ENCODE measurements at places on chromosomes 2 and 18. TPM values are rescaled to one million over a fixed set of nuclear protein-coding genes. Genes with fewer than 3 reads are reported as not detected.
A peak's percentile ranks its signal among the peaks of the same experiment; 100 is the strongest.

The MALL gene
- 6.9 TPM for total RNA-seq

The SERPINB4 gene
- total RNA-seq: not detected

The CRYGA gene
- total RNA-seq: not detected

The DCDC2C gene
- total RNA-seq: not detected

DNA sequence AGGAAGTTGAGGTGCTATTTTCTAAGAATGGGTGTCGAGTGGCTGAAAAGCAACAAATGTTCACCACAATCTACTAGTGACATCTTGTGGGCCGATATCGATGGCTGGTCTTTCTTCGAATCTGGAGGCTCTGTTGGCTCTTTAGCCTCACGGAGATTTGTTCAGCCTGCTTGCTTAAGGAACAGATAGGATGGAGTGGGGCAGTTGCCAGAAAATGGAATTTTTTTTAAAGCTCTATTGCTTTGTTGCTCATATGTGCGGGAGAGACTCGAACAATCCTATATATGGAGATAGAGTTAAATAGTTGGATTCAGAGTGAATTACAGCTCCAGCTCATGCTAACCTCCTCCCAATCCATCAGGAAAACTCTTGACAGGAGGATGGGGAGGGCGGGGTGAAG lies 70.9 kb upstream of the LYPD6B start:
- no peak for DNase-seq

GRCh38 chr2:1653956-1654695 lies 90.2 kb downstream of the PXDN start:
- DNase-seq: no peak

GRCh38 chr2:120984046-120984445 lies 248.4 kb downstream of the GLI2 start:
- no peak for DNase-seq

- no peak for DNase-seq
Observed at GRCh38 chr2:168970711-168971233, 60.4 kb downstream of the ABCB11 start.

DNA sequence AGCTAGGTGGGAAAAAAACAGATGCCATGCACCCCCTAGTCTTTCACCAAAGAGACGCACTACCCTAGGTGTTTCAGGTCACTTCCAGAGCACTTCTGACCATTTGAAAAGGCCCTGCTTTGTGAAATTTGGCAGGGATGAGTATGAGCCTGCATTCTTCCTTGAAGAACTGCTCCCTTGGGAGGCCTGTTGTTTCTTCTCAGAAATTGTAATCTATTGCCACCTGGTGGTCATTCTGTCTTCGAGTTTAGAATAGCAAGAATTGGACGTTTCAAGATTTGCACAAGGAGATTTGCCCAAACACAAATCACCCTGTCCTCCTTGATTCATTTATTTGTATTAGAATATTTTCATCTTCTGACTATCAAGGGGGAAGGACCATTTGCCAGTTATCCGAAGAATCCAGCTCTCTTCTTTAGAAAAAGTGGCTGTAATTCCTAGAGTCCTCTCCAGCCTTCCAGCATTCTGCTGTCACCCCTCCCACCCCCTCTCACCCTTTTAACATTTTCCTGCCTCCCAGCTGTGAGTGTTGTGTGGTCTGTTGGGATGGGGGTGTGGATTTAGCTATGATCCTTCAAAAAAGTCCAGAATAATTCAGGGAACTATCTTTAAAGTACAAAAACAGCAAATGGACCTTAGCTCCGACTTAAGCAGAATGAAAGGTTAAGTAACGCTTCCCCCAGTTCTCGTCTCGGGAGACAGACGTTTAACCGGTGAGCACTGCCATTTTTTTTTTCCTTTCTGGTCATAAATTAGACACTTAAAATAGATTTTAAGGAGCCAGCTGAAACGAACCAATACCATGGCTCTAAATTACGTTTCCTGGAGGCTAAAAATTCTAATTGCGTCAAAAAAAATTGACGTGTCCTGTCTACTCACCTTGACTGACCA lies 3.7 kb upstream of the GAD1 start:
- no peak for DNase-seq

- DNase-seq: no peak
Observed at GRCh38 chr2:234995332-234996068, 43.7 kb downstream of the SH3BP4 start.

GRCh38 chr2:107635883-107636282 lies 190.8 kb upstream of the RGPD4 start:
- DNase-seq: no peak

GRCh38 chr2:57373530-57373929 lies 673.1 kb upstream of the VRK2 start:
- DNase-seq: no peak

GRCh38 chr18:55552526-55553189 lies 35.3 kb downstream of the TCF4 start:
- no peak for DNase-seq

DNA sequence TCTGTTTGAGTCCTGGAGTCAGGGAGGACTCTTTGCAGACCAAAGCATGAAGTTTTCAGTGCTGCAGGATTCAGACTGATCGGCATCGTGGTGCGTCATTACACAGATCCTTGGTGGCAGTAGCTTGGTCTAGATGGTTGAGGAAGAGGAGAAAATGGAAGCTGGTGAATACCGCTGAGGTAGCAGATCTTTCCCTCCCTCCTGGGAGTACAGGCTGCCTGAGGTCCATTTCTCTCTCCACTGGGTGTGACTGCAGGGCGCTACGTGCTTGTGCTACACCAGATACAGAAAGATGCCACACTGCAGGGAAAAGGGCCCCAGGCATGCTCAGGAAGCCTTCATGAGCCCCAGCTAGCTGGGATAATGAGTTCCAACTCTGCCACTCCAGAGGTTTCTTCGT lies 3.3 kb upstream of the CNDP1 start:
- no peak for DNase-seq

GRCh38 chr18:14922031-14922430 lies 174.1 kb downstream of the ANKRD30B start:
- no peak for DNase-seq

DNA sequence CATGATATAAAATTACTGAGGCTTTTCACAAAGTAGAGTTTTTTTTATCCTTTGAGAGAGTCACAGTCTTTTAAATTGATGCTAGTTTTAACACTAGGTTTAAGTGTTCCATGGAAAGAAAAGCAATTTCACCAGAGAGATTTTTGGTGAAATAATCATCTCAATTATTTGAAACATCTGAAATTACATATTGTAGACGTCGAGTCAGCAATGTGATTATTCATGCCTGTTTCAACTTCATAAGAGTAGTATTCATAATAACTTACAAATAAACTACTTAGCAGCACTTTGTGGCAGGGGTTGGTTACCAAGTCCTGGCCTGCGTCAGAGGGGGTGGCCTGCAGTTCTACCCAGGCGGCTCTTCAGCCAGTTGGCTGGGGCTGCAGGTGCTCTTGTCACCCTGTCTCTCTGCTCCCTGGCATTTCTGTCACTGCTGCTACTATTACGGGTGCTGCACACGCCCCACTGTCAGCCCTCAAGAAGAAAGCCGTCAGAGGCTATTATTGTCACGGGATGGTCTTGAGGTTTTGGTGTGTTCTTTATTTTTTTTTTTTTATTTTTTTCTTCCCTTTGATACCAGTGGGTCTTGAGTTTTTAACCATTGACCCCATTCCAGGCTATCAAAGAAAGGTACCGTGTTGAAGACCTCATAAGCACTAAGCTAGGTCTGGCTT lies 50.4 kb downstream of the MALT1 start:
- no peak for DNase-seq

DNA sequence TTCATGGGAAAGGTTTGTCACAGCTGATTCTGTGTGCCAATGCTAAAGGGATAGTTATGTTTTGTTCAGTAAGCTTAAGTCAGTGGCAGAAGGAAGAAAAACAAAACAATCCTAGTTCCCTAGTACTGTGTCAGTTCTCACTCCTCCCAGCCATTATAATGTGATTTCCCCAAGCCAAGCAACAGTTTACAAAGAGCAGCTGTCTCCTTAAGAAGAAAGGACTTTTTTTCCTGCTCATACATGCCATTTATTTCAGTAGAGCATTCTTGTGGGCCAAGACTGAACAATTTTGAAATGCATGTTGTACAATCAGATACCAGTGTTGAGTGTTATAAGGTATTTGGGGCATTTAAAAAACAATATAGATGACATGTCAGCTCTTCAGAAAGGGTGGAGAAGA lies 52.1 kb downstream of the NEMP2 start:
- no peak for DNase-seq

DNA sequence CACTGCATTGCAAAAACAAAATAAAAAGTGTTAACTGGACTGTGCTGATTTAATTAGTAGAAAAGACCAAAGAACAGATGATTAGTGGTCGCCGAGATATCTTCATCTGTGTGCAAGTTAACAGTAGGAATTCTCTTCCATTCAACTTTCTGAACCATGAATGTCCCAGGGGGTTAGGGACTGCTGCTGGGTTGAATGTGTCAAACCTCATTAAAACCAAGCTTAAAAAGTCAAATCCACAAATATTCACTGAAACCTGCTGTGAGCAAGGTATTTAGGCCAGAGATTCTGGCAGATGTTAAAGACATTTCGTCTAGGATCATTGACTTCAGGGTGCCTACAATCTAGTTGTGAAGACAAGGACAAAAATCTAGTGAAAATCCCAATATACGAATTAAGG lies 58.7 kb downstream of the STPG4 start:
- DNase-seq: no peak

GRCh38 chr2:204329016-204329415 lies 216.3 kb upstream of the PARD3B start:
- no peak for DNase-seq

DNA sequence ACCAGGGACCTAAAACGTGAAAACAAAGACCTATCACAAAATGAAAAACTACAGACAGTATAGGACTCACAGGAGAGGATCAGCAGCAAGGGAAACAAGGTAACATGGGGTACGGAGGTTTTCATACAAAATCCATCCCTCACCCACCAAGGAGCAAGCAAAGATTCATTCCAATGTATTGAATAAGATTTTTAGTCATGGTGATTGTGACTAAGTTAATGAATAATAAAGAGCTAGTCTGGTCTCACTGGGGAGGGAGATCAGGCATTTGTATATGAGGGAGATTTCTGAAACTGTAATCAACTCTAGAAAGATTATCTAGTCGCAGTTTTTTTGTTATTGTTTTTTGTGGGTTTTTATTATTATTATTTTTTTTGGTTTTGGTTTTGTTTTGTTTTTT lies 336.5 kb upstream of the MMADHC start:
- DNase-seq: no peak

DNA sequence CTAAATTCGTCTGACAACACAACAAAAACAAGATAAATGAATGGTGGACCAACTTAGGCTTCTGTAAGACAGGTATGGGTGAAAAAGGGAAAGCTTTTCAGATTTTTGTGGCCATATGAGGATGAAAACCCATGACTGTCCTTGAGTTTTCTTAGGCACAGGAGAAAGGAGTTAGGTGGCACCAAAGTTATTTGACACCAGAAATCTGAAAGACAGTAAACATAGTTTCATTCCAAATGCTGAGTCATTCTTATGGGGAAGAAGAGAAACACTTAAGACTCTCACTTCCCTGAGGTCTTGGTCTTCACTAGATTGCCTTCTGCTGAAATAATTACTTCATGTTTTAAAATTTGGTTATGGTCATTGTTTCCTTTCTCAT lies 5.2 kb upstream of the GPD2 start:
- DNase-seq: no peak

DNA sequence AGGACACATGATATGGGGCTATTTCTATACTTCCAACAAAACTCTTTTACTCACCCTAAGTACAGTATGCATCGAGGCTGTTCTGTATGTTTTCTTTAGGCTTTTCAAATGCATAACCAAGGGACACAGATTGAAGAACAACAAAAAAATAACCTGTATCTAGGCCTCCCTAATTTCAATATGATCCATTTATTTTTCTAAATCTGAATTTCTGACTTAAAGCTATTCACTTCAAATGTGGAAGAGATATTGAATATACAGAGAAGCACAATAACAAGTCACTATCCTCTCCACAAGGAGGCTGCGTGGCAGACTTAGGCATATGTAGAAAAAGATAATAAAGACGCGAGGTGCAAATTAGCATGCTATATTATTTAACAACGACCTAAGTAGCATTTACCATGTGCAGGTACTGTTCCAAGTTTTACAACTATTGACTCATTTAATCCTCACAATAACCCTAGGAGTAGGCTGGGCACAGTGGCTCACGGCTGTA lies 39.3 kb upstream of the MFF start:
- DNase-seq: no peak

DNA sequence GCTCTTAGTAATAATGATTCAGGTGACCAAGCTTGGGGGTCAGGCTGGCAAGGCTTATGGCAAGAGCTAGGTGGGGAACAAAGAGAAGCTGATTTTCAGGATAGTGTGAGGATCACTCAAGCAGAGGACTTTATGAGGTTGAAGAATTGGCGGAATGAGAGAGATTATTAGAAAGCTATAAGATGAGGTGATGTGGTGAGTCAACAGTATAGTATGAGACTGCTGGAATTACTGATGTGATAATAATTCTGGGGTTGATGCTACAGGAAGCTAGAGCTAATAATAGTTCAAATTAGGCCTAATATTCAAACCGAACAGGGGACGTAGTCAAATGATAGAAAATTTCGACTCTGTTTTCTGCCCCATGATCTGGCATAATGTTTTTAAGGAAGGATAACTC lies 2115.3 kb upstream of the PIK3C3 start:
- DNase-seq: no peak

GRCh38 chr2:101442042-101442666 lies 32.8 kb downstream of the RFX8 start:
- no peak for DNase-seq

DNA sequence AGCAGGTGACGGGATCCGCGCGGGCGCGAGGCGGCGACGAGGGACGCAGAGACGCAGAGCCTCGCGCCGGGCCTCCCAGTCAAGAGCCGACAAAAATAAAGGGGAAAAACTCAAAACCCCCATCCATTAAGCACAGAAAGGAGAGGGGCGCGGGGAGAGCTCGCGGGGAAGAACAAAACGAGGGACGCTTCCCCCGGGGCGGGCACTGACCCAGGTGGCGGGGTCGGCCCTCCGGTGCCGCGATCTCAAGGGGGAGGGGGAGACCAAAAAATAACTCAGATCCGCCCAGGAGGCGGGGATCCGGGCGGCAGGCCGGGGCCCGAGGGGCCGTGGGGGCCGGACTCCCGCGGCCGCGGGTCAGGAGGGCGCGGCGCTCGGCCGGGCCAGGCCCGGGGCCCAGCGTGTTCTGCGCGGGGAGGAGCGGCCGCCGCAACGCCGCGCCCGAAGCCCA lies 597 bp downstream of the RNF103 start:
- peak; percentile 35 for DNase-seq

GRCh38 chr18:64403784-64404503 lies 255.1 kb upstream of the LINC00305 start:
- no peak for DNase-seq

GRCh38 chr2:144516411-144516980 lies 3.4 kb downstream of the ZEB2 start:
- no peak for DNase-seq

- no peak for DNase-seq
Observed at GRCh38 chr18:28125051-28125450, 51.9 kb downstream of the CDH2 start.

- no peak for DNase-seq
Observed at GRCh38 chr18:13491138-13491537, 235.2 kb downstream of the FAM210A start.
